ENCODE measurements at places on chromosomes 4 and X.

DNA sequence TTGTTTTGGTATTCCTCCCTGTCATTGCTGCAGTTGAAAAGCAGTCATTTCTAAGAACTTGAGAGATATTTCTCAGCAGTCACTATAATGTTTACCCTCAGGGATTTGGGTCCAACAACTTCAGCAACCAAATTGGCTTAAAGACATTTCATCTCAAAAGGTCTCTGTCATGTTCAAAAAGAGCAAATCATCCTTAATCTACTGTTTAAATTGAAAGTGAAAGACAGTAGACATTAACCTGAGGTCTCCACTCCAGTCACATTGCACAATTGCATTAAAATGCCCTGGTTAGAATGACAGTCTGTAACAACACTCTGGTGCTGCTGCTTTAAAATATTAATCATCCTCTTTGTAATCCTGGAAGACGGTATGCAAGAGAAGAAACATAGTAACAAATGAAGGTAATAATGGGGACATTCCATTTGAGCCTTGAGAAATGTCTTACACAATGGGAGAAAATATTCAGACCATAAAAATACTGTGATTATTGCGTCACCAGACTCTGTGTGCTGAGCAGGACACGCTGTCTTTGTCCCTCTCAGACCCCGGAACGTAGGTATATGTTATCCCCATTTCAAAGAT, 90.2 kb upstream of the UNC5C start:
- DNase-seq: no peak

- no peak for DNase-seq
Measured at GRCh38 chrX:133337250-133337649, 78.0 kb downstream of the GPC4 start.

GRCh38 chr4:151418856-151419255, 9.9 kb downstream of the FHIP1A start:
- no peak for DNase-seq

DNA sequence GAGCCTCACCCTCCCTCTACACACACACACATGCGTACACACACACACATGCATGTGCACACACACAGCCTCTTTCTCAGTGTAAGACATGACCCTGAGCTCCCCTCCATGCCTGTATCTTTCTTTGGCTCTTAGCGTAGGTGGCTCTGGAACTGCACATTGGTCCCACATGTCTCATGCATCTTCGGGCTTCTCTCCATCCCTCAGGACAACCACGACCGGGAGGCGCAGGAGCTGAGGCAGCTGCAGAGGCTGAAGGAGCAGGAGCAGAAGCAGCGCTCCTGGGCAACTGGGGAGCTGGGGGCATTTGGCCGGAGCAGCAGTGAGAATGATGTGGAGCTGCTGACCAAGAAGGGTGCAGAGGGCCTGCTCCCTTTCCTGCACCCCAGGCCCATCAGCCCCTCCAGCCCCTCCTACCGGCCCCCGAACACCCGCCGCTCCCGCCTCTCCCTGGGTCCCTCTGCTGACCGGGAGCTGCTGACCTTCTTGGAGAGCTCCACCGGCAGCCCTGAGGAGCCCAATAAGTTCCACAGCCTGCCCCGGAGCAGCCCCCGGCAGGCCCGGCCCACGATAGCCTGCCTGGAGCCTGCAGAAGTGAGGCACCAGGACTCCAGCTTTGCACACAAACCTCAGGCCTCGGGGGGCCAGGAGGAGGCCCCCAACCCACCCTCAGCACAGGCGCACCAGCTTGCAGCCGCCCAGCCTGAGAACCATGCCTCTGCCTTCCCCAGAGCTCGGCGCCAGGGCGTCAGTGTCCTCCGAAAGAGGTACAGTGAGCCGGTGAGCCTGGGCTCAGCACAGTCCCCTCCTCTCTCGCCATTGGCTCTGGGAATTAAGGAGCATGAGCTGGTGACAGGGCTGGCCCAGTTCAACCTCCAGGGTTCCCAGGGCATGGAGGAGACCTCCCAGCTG, 38.6 kb downstream of the FHDC1 start:
- DNase-seq: no peak

- no peak for DNase-seq
Measured at GRCh38 chr4:13921805-13922204, 294.3 kb upstream of the BOD1L1 start.

- DNase-seq: no peak
Measured at GRCh38 chr4:46503739-46504138, 113.8 kb upstream of the GABRA2 start.

DNA sequence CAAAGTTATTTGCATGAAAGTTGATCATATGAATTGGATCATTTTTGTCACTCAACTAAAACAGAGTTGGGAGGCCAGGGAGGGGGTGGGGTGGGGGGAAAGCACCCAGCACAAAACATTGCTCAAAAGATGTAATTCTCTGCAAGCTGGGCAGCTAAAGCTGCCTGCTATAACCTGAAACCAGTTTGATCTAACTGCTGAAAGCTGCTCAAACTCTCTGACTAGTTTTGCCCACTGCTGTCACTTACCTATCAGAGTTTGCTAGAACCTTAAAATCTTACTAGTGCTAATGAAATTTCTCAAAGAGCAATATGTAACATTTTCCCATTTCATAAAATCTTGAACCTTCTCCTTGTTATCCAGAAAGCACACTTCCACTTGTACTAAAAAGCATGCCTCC, 10.4 kb downstream of the CXCL8 start:
- DNase-seq: no peak

GRCh38 chrX:17547658-17548057, 172.7 kb downstream of the NHS start:
- no peak for DNase-seq

- no peak for DNase-seq
Measured at GRCh38 chrX:43456063-43456462, 200.0 kb upstream of the MAOA start.

DNA sequence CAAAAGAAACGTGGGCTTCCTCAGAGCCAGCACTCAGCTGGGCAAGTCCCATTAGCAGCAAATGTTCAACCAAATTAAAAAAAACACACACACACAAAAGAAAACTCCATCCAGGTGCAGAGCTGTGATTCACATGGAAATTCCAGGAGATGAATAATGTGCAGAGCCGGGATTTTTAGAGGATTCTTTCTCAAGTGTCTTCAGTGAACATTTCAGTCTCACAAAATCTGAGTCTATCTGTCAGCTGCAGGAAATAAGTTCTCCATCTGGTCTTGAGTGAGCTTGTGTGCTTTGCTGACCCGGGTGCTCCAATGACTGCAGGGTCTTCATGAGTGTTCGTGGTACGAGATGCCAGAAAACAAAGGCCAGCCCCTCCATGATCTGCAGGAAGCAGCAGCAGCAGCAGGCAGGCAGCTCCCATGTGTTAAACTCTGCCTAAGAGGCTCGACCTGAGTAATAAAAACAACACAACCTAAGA, 44.3 kb downstream of the RASGEF1B start:
- DNase-seq: no peak

DNA sequence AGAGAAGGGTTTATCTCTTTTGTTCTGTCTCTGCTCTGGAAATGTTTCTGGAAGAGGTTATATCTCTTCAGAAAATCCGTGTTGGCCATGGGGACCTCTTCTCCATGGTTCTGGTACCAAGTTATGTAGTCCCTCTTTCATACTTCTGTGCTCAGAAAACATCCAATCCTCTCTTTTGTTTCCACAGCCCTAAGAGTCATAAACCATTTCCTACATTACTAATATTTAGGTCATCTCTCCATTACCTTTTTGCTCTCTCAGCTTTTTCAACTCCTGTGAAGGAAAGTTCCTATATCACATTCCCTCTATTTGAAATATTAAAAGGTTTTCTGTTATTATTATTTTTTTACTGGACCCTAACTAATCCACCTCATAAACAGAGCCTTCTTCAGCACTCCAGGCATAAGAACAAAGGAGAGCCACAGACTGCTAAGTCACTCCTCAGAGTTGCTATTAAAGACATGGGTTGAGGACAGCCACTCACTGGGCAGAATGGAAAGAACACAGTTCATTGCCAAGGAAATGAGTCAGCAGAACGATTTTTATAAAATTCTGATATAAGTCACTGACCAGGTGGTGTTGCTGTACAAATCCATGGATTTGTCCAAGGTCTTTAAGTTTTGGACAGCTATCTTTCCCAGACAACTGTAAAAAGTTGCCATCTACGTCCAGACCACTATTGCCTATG, 122.4 kb upstream of the NPY2R start:
- DNase-seq: no peak

DNA sequence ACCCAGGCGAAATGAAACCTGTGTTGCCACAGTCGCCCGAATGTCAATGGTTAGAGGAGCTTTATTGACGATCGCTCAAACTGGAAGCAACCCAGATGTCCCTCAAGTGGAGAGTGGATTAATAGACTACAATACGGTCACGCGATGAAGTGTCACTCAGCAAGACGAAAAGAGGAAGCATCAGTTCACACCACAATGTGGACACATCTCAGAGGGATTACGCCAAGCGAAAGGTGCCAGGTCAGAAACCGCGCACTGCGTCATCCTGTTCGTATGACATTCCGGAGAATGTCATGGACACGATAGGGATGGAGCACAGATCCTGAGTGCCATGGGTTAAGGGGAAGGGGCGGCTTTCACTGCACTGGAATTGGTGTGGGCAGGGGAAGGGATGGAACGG, 111.7 kb downstream of the HMX1 start:
- DNase-seq: no peak

- no peak for DNase-seq
Measured at GRCh38 chr4:128653527-128654444, 155.7 kb upstream of the JADE1 start.

GRCh38 chr4:73682508-73682907, 57.9 kb upstream of the CXCL8 start:
- DNase-seq: no peak

GRCh38 chr4:105542039-105542438, 10.4 kb upstream of the ARHGEF38 start:
- no peak for DNase-seq

GRCh38 chr4:472881-473569, 25.9 kb downstream of the ZNF721 start:
- no peak for DNase-seq

DNA sequence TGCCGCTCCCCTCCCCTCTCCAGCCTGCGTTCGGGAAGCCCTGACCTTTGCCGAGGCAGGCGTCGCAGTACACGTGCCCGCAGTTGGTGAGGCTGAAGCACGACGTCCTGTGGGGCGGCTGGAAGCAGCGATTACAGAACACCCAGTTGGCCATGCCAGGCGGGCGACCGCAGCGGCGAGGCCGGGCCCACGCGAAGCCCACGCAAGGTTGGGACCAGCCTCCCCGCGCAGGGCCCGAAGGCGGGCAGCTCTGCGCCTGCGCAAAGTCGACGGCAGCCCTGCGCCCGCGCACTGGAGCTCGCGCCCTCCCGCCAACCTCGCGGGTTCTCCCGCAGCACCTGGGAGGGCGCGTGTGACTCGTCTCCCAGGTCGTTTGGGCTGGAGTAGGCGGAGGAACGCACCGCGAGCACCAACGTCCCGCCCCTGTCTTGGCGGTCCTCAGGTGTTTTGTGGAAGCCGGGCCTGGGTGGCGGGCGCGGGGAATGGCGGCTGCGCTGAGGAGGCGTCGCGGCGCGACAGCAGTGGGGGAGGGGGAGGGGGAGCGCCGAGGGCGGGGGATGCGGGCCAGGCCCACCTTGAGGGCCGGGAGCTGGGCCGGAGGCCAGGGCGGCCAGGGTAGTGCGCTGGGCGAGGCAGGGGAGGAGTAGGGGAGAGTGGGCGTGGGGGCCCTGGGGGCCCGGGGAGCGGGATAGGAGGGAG, at the start of gene RNF212:
Gene RNF212, minus strand, starts transcription at position 254 of the 699 bp plus-strand sequence. Its CDS starts 100 bp downstream, at position 154.
- DNase-seq: peak; percentile 33

GRCh38 chr4:48491514-48492176, 1.6 kb downstream of the ZAR1 start:
- DNase-seq: no peak

DNA sequence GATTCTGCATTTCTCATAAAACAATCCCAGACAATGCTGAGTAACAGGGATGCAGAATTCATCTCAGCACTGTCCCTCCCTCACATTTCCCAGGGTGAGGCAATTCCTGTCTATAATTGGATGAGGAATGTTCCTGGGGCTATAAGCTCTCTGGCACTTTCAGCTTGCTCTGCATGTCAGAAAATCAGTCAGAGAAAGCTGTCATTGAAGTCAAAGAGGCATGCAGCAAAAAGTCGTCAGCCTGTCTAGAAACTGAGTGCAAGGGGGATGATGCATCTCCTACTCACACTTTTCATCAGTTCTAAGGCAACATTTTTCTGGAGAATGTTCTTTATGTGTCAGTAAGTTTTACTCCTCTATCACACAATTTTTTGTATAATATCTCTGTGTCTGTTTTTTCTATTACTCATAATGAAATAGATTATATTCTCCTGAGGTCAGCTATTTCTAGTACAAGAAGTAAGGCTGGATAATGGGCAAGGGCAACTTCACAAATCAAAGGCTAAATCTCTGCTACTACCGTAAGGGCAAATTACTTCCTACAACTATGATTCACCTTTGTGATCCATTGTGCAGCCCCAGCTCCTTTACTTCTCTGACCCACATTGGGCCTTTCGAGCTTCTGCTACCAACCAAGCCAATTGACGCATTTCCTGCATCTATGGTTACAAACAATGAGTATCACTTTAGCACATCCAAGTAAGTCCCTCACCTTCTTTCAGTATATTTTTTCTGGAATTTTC, 56.0 kb downstream of the TASL start:
- DNase-seq: no peak

- no peak for DNase-seq
Measured at GRCh38 chrX:20487227-20487626, 220.5 kb upstream of the RPS6KA3 start.

- DNase-seq: no peak
Measured at GRCh38 chrX:109624641-109625616, at the start of gene KCNE5. Gene KCNE5, minus strand, starts transcription at chrX:109625172. Its CDS starts 152 bp downstream, at chrX:109625020.

GRCh38 chr4:24890561-24891126, 22.2 kb downstream of the CCDC149 start:
- DNase-seq: no peak

DNA sequence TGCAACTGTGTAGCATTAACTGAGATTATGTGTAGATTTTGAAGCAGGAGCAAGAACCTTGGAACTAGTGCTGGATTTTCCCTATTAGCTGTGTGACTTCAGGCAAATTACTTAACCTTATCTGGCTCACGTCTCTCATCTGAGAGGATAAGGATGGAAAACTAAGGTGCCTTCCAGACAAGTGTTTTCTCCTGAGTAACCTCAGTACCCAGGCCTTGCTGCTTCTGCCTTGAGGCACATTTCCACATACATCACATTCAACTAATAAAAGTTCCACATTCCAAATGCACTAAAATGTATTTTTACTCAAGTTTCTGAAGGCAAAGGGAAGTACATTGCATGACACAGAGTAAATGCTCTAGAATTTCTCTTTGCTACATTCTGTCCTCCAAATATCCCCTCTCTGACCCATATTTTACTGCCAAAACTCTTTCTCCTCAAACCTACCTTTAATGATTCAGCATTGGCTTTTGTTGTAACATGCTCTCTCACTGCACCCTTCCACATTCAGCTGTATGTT, 195.4 kb upstream of the ADGRL3 start:
- DNase-seq: no peak

- no peak for DNase-seq
Measured at GRCh38 chr4:132001542-132001941, 1147.6 kb upstream of the PCDH10 start.

GRCh38 chrX:148133105-148133725, 152.1 kb downstream of the FMR1NB start:
- no peak for DNase-seq

Data from stimulated activated CD4-positive, alpha-beta T cell treated with anti-CD3 and anti-CD28 coated beads, TNF-alpha, amount 100 ng/mL, for 4 hours (primary cell).